Kasumi-1 (cell line): ENCODE measurements at places on chromosomes 4 and X.
A peak's percentile ranks its signal among the peaks of the same experiment; 100 is the strongest.

DNA sequence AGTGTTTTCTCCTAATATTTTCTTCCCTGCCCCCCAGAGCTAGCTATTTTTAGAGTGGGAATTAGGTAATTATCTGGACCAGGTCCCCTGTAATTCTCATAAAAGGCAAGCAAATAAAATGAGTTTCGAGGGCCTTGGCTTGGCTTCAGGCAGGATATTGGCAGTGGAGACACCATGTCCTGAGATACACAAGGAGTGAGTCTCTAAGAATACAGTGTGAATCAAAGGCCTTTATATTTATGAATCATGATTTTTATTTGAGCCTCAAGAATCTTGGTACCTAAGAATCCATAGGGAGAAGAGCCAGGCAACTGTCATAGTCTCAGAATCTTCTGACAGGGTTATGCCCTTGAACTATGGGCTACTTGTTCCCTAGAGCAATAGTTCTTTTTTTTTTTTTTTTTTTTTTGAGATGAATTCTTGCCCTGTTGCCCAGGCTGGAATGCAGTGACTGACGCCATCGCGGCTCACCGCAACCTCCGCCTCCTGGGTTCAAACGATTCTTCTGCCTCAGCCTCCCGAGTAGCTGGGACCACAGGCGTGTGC, 205.4 kb downstream of the LDB2 start:
- DNase-seq, result no peak

GRCh38 chr4:76787898-76788297, 110.0 kb downstream of the SOWAHB start:
- no peak for DNase-seq

GRCh38 chrX:135095715-135096114, 24.6 kb downstream of the ETDB start:
- DNase-seq, result no peak

- no peak for DNase-seq
Observed at GRCh38 chr4:16102356-16102755, 18.5 kb upstream of the PROM1 start.

GRCh38 chr4:69957209-69957608, 8.3 kb downstream of the CSN2 start:
- no peak for DNase-seq

DNA sequence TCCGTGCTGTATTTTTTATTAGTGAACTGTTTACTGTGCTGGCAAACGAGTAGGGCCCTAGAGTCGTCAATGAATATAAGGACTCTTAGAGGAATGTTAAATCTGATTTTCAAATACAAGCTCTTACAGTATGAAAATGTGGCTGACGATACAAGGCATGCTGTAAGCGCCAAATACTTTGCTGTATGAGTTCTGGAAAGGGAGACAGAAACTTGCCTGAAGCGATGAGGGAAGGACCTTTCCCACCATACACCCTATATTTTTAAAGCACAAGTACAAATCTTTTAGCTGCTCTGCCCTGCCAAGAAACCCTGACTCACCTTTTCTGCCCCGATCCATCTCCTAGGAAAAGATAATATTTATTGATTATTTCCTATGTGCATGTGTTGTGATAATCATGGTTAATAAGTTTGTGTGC, 15.7 kb upstream of the RUFY3 start:
- DNase-seq, result peak; percentile 63

GRCh38 chrX:8955511-8955910, 78.4 kb downstream of the FAM9B start:
- DNase-seq, result no peak

GRCh38 chrX:80578517-80579105, 158.4 kb downstream of the TENT5D start:
- DNase-seq, result peak; percentile 50

GRCh38 chrX:45743081-45743533, 542.4 kb upstream of the DIPK2B start:
- DNase-seq, result peak; percentile 22

DNA sequence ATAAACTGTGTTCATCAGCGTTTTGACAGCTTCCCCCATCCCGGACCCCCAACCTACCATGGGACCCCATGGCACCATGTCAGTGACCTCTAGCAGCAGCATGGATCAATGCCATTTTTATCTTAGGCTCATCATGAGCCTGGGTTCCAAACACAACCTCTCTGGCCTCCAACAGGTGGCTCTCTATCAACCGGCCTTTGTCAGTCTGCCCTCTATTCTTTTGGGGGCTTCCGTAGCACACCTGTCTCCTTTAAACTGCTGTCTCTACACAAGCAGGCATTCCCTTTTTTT, 721 bp upstream of the TMEM150C start:
- DNase-seq, result no peak

- DNase-seq, result no peak
Observed at GRCh38 chr4:4490041-4490440, 51.8 kb downstream of the STX18 start.

GRCh38 chrX:12767856-12768255, 23.4 kb upstream of the PRPS2 start:
- no peak for DNase-seq

DNA sequence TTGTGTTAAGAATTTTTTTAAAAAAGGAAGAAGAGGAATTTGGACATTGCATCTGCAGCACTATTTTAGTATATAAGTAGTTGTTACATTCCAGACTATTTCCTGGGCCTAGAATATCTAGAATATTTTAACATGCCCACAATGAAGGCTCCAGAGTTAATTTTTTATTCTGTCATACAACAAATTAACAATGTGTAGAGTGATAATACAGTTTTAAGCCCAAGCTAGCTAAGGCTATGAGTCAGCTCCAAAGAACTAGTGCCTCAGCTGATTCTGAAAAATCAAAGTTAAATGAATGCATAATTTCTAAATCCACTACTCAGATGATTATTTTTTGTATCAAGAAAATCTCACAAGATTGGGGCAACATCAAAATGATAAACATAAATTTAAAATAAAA, 231.4 kb downstream of the PRDM5 start:
- no peak for DNase-seq

DNA sequence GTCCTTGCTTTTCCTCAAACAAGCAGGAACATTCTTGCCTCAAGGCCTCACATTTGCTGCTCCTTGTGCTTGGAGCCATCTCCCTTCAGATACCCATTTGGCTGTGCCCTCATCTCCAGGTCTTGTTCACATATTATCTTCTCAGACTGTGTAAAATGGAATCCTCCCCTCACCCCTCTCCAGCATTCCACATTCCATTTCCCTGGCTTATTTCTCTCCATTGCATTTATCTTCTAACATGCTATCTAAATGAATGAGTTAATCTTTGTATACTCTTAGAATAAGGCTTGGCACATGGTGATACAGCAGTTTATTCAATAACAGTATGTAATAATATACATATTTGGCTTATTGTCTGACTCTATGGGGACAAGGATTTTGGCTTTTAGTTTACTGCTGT, 8.8 kb upstream of the GALNT7 start:
- DNase-seq, result no peak

GRCh38 chrX:71053217-71053621, 14.9 kb downstream of the SNX12 start:
- DNase-seq, result peak; percentile 81

- DNase-seq, result no peak
Observed at GRCh38 chr4:792626-793092, 33.3 kb downstream of the CPLX1 start.

DNA sequence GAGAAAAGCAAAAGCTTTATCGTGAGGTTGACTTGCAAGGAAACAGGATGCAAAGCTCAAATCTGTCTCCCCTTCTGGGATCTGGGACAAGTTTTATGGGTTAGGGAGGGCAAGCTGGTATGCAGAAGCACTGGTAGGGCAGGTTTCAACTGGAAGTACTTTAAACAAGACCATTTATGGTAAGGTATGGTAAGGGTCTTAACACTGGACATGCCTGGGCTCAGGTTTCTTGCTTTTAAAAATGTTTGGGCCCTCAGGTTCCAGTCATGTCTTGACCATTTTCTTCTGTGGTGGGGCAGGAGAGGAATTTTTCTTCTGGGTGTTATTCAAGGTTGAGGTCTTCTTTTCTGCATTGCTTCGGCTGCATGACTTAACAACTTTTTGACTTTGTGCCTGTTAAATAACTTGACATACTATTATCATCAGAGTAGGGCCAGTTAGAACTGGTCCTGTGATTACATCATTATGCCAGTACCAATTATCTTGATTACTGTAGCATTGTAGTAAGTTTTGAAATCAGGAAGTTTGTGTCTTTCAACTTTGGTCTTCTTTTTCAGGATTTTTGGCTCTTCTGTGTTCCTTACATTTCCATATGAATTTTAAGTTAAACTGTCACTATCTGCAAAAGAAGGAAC, 33.7 kb downstream of the CD38 start:
- DNase-seq, result no peak

DNA sequence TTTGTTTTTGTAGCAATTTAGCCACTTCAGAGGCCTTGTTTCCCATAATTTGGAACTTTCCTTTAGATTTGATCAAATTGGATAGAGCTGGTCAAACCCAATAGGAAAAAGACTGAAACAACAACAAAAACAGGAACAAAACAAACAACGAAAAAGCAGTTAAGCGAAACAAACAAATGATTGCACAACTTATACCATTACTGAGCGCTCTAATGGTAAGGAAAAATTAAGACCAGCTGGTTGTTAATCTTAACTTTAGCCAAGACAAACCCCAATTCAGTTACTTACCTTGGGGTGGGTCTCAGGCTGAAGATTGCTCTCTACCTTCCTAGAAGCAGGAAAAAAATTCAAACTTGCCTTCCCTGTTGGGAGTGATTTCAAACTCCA, 38.3 kb downstream of the SPCS3 start:
- DNase-seq, result no peak

GRCh38 chr4:168177546-168178149, 85.3 kb downstream of the ANXA10 start:
- no peak for DNase-seq

DNA sequence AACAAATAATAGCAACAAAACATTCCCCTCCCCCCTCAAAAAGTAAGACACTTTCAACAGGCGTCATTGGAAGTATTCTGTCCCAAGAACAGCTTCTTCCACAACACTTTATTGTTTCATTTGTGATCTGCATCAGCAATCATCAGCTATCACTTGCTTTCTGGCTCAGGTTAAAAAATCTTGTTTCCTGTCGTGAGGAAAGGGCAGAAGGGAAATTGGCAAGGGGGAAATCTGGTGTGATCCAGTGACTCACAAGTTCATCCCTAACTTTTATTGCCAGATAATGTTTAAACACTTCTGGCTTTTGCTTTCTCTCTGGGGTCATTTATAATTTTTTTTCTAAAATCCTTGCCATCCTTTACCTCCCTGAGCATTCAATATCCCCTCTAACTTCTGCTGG, 247.4 kb upstream of the GIMD1 start:
- no peak for DNase-seq

DNA sequence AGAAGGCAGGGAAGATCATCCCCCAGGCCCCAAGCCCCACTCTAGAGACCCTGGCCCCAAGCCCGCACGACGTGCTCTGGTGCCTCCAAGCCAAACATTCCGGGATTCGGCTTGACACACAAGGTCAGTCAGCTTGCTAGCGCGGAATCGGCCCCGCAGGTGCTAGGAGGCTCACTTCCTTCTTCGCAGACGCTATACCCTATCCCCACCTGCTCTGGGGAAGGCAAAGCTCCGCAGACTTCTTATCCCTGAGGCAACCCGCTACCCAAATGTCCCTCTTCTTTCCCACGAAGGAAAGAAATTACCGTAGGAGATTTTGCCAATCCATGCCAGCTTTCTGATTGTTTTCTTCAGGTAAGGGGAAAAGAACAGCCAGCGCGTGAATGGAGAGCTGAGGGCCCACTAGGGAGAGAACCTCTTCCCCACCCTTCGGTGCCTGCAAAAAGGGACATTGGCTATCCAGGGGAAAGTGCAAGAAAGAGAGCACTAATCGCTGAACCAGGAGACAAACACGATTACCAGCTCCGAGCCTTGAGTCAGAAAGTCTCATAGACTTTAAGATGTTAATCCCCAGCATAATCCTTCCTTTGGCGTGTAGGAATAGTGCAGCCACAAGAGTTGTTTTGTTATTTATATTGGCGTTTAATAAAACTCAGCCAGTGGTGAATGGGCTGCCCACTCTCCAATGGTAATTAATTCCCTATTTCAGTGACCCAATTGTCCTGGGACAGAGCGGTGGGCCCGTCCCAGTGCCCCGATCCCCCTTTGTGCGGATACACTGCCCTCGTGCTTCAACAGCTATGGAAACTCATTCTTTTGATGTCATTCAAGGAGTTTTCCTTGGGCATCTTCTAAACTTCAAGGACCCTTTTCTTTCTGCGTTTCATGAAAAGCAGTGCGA, 5.4 kb upstream of the NEUROG2 start:
- DNase-seq, result no peak

DNA sequence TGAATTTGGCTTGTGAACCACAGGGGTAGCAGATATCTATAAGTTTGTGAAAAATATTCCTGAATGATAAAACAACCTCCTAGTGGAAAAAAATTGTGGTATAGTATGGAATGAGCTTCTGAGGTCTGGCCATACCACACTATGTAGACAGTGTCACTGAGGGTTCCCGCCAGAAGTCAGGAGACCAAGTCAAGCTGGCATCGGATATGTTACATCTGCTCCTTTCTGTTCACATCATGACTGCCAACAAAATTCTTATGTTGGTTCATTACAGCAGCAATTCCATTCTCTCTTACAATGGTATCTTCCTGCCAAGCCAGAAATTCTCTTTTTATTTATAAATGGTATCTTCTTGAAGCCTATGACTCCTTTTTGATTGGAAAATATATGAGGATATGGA, 273.0 kb downstream of the PPP3CA start:
- no peak for DNase-seq

GRCh38 chrX:115311601-115312001, 22.1 kb downstream of the LUZP4 start:
- DNase-seq, result no peak

DNA sequence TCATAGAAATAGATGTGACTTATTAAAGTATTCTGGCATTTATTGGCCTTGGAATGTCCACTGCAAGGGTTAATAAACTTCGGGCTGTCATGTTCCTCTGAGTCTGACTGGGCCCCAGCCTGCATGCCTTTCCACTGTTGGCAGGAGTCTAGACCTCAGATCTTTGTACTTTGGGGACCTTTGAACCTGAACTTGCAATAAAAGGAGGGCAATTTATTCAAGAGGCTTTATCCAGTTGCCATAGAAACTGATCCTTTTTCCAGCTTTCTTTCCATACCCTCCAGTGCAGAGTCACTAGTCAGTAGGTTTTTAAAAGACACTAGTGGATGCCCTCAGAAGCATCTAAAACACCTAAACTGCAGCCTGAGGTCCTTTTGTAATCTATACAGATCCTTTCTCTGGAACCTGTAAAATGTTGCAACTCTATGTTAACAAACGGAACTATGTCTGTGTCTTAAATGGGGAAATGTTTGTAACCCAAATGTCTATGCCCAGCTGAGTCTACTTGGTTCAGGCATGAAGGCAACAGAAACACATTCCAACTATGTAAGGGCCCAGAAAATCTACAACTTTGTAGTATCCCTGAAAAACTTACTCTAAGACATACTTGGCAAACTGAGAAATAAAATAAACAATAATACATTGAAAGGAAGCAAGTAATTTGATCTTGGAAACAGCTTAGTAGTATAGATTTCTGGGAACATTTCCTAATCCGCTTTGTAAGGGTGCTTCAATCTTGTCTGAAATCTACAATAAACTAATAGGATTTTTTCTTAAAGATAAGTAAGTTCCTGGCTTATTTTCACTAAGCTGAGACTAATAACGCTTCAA, 41.5 kb downstream of the SOWAHB start:
- DNase-seq, result no peak
